ENCODE measurements at places on chromosomes 6 and 20. TPM values are rescaled to one million over a fixed set of nuclear protein-coding genes. Genes with fewer than 3 reads are reported as not detected.

Gene VSX1
- not detected for polyA plus RNA-seq

Gene FAM209A
- 0.32 TPM for polyA plus RNA-seq

Gene TFAP2A
- polyA plus RNA-seq = 41.8 TPM

Gene CAP2
- 13.2 TPM for polyA plus RNA-seq

Gene CDC40
- 29.0 TPM for polyA plus RNA-seq

Gene ZC3H12D
- polyA plus RNA-seq = 0.51 TPM

Gene C20orf204
- polyA plus RNA-seq = 1.0 TPM

Gene DEFB124
- not detected for polyA plus RNA-seq

Gene BTN1A1
- 0.14 TPM for polyA plus RNA-seq

Gene COL9A3
- polyA plus RNA-seq = 20.8 TPM

Gene NRSN1
- polyA plus RNA-seq = 0.78 TPM

Gene RPL7L1
- 119 TPM for polyA plus RNA-seq

Gene TRAPPC3L
- 0.30 TPM for polyA plus RNA-seq

Gene BMP7
- polyA plus RNA-seq = 73.3 TPM

Gene CRISP3
- 0.17 TPM for polyA plus RNA-seq

Gene TMC2
- polyA plus RNA-seq = 0.32 TPM

Gene FERMT1
- 5.2 TPM for polyA plus RNA-seq

Gene GPX5
- polyA plus RNA-seq = not detected

Gene EXOC2
- polyA plus RNA-seq = 22.8 TPM

Gene E2F3
- polyA plus RNA-seq = 22.2 TPM

Gene LAMA2
- polyA plus RNA-seq = 33.6 TPM

Gene ZSCAN16
- polyA plus RNA-seq = 11.0 TPM

Gene MCHR2
- polyA plus RNA-seq = not detected

Gene SYCP2
- polyA plus RNA-seq = 10.5 TPM

Gene CRYBG1
- 24.1 TPM for polyA plus RNA-seq

Gene HLA-DQB2
- polyA plus RNA-seq = 1.8 TPM

Gene HAO1
- 0.07 TPM for polyA plus RNA-seq

Gene ADGB
- 0.65 TPM for polyA plus RNA-seq

Gene IP6K3
- 0.93 TPM for polyA plus RNA-seq

Gene SIGLEC1
- 0.61 TPM for polyA plus RNA-seq

Gene PMEPA1
- 14.9 TPM for polyA plus RNA-seq

Gene YWHAB
- 250 TPM for polyA plus RNA-seq

Gene SLC4A11
- polyA plus RNA-seq = 3.0 TPM

Gene TBX18
- polyA plus RNA-seq = 10.1 TPM

Gene HLA-DOA
- 4.8 TPM for polyA plus RNA-seq

Gene GPR63
- polyA plus RNA-seq = 2.7 TPM

Gene SLC17A2
- 0.42 TPM for polyA plus RNA-seq

Gene GTF2H4
- polyA plus RNA-seq = 41.4 TPM

Gene PAK1IP1
- 18.6 TPM for polyA plus RNA-seq

Gene MYLK4
- 1.5 TPM for polyA plus RNA-seq

Gene IL17F
- polyA plus RNA-seq = 0.59 TPM

Gene DEFB116
- not detected for polyA plus RNA-seq

Gene TXLNB
- 2.2 TPM for polyA plus RNA-seq

Gene ANKRD6
- 23.4 TPM for polyA plus RNA-seq

All from renal cortex interstitium (tissue), 15 donors.